ENCODE measurements at places on chromosomes 3 and 15. TPM values are rescaled to one million over a fixed set of nuclear protein-coding genes. Genes with fewer than 3 reads are reported as not detected.

- DNase-seq: peak; percentile 14
These were observed 670 bp downstream of the PRKCI start for GRCh38 chr3:170222647-170223541.

DNA sequence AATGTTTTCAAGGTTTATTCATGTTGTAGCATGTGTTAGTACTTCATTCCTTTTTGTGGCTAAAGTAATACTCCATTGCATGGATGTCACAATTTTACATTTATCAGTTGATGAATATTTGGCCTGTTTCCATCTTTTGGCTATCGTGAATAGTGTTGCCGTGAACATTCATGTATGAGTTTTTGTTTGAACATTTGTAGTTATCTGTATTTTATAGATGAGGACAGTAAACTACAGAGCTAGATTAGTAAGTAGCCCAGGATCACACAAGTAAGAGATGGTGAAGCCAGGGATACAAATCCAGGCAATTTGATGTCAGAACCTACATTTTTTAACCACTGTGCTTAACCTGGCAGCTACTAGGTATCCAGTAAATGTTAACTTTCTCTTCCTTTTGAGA lies 63.2 kb downstream of the ASTE1 start:
- DNase-seq: no peak

The CLRN1 gene
- polyA plus RNA-seq: not detected

- DNase-seq: no peak
These were observed 105.7 kb downstream of the MBNL1 start for GRCh38 chr3:152374262-152374990.

DNA sequence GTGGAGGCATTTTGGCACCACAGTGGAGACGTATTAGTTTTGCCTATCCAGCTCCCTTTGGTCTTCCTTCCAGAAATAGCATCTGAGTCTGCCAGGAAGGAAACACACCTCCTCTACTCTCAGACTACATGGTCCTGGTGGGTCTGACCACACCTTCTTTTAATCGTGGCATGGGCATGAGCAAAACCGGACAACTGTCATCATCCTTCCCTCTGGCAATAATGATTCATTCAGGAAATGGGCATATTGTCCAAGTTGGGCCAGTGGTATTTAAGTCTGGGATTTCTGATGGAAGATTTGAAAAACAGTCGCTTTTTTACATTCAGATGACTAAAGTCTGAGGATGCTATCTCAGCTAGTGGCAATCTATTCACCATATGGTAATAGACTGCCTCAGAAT lies 601.0 kb upstream of the ADAMTS9 start:
- no peak for DNase-seq

GRCh38 chr3:46110701-46111493 lies 83.6 kb upstream of the XCR1 start:
- peak; percentile 97 for DNase-seq

The ALDH1A2 gene
- polyA plus RNA-seq: 5.1 TPM

GRCh38 chr3:152056987-152057386 lies 183.5 kb downstream of the SUCNR1 start:
- DNase-seq: no peak

- no peak for DNase-seq
These were observed 23.5 kb downstream of the MITF start for GRCh38 chr3:69762768-69763229.

GRCh38 chr3:96294143-96294542 lies 520.3 kb upstream of the EPHA6 start:
- DNase-seq: no peak

- DNase-seq: no peak
These were observed 28.4 kb upstream of the RAB6B start for GRCh38 chr3:133924041-133924440.

The SCN11A gene
- 0.01 TPM for polyA plus RNA-seq

The KLHL40 gene
- polyA plus RNA-seq: not detected

DNA sequence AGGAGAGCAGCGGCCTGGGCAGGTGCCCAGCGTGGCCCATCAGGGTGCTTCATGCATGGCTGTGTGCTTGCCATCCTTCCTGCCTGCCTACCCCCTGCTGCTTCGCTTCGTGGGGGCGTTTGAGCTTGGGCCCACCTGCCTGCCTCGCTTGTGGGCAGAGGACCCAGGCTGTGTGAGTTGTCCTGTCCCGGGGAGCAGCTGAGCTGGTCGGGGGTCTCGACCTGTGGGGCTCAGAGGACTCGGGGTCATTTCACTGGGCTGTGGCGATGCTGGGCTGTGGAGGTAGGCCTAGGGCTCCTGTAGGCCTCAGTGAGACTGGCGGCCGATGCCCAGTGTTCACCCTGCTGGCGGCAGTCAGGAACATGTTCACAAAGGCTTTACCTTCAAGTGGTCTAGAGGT lies 12.1 kb upstream of the STAB1 start:
- DNase-seq: no peak

DNA sequence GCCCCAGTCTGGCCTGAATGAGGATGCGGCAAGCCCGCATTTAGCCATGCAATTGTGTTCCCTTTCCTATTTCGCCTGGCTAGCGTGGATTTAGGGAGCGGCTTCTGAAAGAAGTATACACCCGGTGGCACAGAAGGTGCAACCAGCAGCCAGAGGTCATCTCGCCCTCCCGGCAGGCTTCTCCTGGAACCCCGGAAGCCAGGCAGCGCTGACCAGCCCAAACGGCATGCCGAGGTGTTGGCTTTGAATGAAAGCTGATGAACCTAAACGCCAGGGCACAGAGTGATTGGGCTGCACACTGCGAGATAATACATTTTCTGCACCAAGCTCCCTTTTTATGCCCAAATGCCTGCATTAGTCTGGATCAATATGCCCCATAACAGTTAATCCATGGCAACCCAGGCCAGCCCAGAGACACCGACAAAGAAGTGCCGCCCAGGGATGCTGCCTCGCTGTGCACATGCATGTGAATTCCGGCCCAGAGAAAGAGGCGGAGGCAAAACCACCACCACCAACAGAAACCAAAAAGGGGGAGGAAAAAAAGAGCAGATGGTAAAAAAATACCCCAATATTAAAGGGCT lies 1.4 kb downstream of the SRGAP3 start:
- DNase-seq: no peak

The CACNA1D gene
- polyA plus RNA-seq: 0.29 TPM

DNA sequence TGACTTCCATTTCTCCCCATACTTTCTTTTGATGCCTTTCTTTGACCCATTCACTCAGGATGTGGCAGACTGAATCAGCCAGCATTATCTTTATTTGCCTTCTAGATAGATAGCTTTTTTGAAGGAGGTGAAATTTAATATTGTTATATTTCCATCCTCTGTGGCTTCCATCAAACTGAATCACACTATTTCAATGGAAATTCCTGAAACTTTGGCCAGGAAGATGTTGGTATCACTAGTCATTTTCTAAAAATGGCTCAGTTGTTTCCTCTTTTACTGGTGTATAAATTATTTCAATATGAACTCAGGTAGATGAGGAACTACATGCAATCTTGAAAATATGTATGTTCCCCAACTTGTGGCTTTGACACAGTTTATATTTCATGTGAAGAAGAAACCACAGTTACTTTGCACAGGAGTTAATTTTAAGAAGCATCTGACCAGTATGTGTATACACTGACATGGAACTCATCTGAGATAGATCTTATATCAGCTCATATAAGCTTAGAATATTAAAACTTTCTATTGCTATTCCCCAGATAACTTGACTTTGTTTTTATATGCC lies 248.3 kb downstream of the CGGBP1 start:
- no peak for DNase-seq

The ACAD9 gene
- polyA plus RNA-seq: 27.7 TPM

DNA sequence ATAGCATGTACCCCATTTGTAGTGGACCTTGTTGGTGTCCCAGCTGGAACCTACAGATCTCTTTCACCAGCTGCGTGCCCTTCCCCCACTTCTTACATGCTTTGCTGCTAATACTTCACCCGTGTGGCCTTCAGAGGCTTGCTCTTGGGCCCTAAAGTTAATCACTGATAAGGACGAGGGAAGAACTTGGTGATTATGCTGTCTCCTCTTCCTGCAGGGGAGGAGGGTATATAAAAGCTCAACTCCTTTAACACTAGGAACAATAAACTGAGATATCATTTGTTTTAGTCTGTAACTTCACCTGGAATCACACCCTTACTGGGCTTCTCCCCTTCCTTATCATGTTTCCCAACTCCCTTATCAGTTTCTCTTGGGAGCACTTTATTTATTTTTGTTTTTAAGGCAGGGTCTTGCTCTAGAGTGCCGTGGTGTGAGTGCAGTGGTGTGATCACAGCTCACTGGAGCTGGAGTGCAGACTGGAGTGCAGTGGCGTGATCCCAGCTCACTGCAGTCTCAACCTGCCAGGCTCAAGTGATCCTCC lies 43.2 kb upstream of the PIK3R4 start:
- no peak for DNase-seq

GRCh38 chr3:134918441-134918840 lies 123.4 kb downstream of the EPHB1 start:
- DNase-seq: peak; percentile 4

The NR2F2 gene
- not detected for polyA plus RNA-seq

- no peak for DNase-seq
These were observed 41.7 kb upstream of the IGF2BP2 start for GRCh38 chr3:185866555-185866954.

- DNase-seq: no peak
These were observed 5.2 kb downstream of the CDHR4 start for GRCh38 chr3:49794431-49794830.

DNA sequence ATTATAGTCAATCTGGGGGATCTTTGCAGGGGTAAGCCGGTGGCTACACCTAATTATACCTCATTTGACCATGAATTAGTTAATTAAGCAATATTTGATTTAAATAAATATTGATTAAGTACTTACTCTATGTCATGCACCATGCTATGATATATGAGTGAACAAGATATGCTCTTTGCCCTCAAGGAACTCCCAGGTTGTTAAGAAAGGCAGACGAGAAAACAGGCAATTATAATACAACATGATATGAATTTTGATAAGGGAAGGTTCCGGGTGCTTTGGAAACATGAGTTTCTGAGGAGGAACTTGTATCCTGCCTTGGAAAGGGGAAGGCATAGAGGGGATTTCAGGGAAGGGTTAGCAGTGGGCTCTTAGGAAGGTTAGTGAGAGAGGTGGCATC lies 412.9 kb downstream of the WDR72 start:
- no peak for DNase-seq

- DNase-seq: no peak
These were observed 54.7 kb upstream of the USP3 start for GRCh38 chr15:63449731-63450130.

- no peak for DNase-seq
These were observed 59.4 kb downstream of the CLASP2 start for GRCh38 chr3:33658621-33658990.

DNA sequence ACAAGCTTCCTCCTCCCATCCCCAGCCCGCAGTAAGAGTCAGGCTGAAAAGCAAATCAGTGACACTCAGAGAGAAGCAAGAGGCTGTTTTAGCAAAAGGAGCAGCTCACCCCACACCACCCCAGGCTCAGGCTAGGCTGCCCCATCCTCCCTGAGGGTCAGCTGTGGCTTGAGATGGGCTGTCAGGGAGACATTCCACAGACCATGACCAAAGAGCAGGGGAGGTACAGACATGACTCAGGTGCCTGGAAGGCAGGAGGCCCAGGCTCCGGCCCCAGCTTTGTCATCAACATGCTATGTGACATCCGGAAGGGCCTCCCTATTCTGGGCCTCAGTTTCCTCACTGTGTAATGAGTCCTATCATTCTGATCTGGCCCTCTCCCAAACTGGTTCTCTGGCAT lies 24.7 kb downstream of the HCN4 start:
- DNase-seq: no peak

The ACTC1 gene
- polyA plus RNA-seq: not detected

The PLA2G4D gene
- polyA plus RNA-seq: not detected

- peak; percentile 81 for DNase-seq
These were observed 984 bp downstream of the RNU6-1 start for GRCh38 chr15:67838789-67839332.

- no peak for DNase-seq
These were observed 751 bp upstream of the RPS17 start for GRCh38 chr15:82540984-82541431.

- no peak for DNase-seq
These were observed 7.4 kb downstream of the CCDC174 start for GRCh38 chr3:14658978-14659377.

DNA sequence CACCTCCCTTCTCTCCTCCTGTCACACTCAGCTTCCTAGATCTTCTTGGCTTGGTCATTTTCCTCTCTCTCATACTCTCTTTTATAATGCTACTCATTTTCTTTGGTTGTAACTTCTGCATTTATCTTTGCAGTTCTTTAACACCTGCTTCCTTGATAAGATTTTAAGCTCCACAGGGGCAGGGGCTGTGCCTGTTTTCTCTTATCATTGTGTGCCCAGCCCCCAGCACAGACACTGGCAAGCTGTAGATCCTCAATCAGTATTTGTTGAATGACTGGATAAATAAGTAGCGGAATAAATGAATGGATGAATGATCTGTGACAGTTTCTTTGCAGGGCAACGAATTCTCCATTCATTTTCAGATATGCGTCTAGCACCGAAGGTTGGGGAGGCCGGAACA lies 64.3 kb upstream of the MEX3B start:
- no peak for DNase-seq

DNA sequence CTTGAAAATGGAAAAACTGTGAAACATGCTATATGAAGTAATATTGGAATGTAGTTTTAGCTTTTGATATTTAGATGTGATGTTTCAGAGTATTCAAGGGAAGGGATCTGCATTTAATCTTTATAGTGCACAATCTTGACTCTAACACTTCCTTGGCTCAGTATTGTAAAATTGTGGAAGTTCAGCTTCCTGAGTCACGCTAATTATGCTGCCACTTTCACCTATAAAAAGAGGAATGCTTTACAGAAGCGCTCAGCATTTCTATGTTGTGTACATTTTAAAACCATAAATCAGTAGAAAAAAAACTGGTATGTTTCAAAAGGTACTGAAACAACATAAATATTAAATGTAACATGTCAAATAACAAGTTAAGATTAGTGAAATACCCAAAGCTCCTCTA lies 32.6 kb downstream of the SERPINI2 start:
- DNase-seq: peak; percentile 10

DNA sequence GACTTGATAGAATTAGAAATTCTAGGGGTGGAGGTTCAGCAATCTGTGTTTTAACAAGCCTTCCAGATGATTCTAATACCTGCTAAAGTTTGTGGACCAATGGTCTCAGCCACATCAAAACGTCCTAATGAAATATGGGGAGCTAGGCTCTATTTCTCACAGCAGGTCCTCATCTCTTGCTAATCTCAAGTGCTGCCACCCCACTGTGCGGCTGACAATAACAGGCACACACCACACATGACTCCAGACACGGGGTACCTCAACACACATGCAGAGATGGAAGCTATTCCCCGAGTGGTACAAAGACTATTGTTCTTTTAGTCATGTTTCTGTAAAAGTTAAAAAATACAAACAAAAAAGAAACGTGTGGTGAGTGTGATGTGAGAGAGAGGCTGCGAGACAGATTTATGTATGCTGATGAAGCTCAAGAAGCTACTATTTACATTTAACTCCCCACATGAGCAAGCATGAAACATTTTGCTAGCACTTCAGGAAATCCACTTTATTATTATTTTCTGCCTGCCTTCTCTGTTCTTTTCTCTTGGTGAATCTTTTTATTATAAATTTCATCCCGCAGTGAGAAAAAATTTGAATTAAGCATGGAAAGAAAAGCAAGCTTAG lies 405.6 kb downstream of the MAGI1 start:
- no peak for DNase-seq
